ENCODE measurements at places on chromosomes 2 and 18. TPM values are rescaled to one million over a fixed set of nuclear protein-coding genes. Genes with fewer than 3 reads are reported as not detected.

Gene EFEMP1
- 41.0 TPM for total RNA-seq

Gene VAMP8
- total RNA-seq, result 14.5 TPM

Gene CAB39
- 56.4 TPM for total RNA-seq

Gene FLACC1
- total RNA-seq, result not detected

Gene ERBB4
- total RNA-seq, result not detected

Gene IGFBP5
- 0.31 TPM for total RNA-seq

Gene NMUR1
- total RNA-seq, result not detected

Gene RAB6C
- not detected for total RNA-seq

Gene CDH20
- total RNA-seq, result not detected

Gene CD302
- 2.3 TPM for total RNA-seq

Gene TET3
- 6.0 TPM for total RNA-seq

Gene ICA1L
- 2.1 TPM for total RNA-seq

Gene PNPT1
- total RNA-seq, result 32.6 TPM

Gene TWIST2
- total RNA-seq, result 18.6 TPM

Gene FSHR
- total RNA-seq, result not detected

Gene DES
- total RNA-seq, result 0.17 TPM

Gene CYP1B1
- 9.8 TPM for total RNA-seq

Gene KLHL41
- total RNA-seq, result 0.30 TPM

Gene AGXT
- total RNA-seq, result not detected

Gene APCDD1
- total RNA-seq, result not detected

Gene ALPI
- not detected for total RNA-seq

Gene VSNL1
- total RNA-seq, result not detected

Gene GIGYF2
- 28.4 TPM for total RNA-seq

Gene HK2
- total RNA-seq, result 1.1 TPM

Gene SERPINB5
- total RNA-seq, result 0.16 TPM

Gene UBR3
- total RNA-seq, result 10.3 TPM

Gene SERPINB7
- 1.7 TPM for total RNA-seq

Gene SNX17
- total RNA-seq, result 131 TPM

Gene CCDC68
- total RNA-seq, result 3.6 TPM

Gene TNFRSF11A
- total RNA-seq, result 6.5 TPM

Gene PAIP2B
- total RNA-seq, result 0.34 TPM

Gene HNMT
- total RNA-seq, result 0.68 TPM

Gene DCDC2C
- 0.36 TPM for total RNA-seq

Gene GPR55
- total RNA-seq, result not detected

Gene GPR75
- 2.6 TPM for total RNA-seq

Gene PXDN
- 10.8 TPM for total RNA-seq

Gene CARF
- total RNA-seq, result 1.3 TPM

Gene CD8A
- total RNA-seq, result 0.29 TPM

Gene KATNAL2
- 1.9 TPM for total RNA-seq

Gene GPR155
- total RNA-seq, result 0.29 TPM

Gene OLA1
- 121 TPM for total RNA-seq

Gene FBXO36
- total RNA-seq, result 1.0 TPM

Gene FAM98A
- 68.5 TPM for total RNA-seq

Gene MROH2A
- total RNA-seq, result 0.10 TPM

Gene CYTIP
- total RNA-seq, result not detected

Gene ATP6V1B1
- total RNA-seq, result 2.3 TPM

Gene MPHOSPH10
- total RNA-seq, result 40.3 TPM

Gene ASAP2
- 35.8 TPM for total RNA-seq

Gene NDC80
- total RNA-seq, result 11.2 TPM

Gene ANKRD30BL
- not detected for total RNA-seq

Gene SCN3A
- total RNA-seq, result 0.04 TPM

Gene DPP10
- not detected for total RNA-seq

Gene KCNS3
- 1.2 TPM for total RNA-seq

Gene CXCR4
- 0.43 TPM for total RNA-seq
